ENCODE measurements at places on chromosomes 7 and 10. TPM values are rescaled to one million over a fixed set of nuclear protein-coding genes. Genes with fewer than 3 reads are reported as not detected.

GRCh38 chr10:100370714-100371481 lies 23.9 kb downstream of the SCD start:
- peak; percentile 69 for DNase-seq

- DNase-seq = no peak
Measured at GRCh38 chr7:122951006-122951405, 44.5 kb downstream of the TAS2R16 start.

GRCh38 chr10:128868481-128868880 lies 598.6 kb upstream of the MGMT start:
- no peak for DNase-seq

DNA sequence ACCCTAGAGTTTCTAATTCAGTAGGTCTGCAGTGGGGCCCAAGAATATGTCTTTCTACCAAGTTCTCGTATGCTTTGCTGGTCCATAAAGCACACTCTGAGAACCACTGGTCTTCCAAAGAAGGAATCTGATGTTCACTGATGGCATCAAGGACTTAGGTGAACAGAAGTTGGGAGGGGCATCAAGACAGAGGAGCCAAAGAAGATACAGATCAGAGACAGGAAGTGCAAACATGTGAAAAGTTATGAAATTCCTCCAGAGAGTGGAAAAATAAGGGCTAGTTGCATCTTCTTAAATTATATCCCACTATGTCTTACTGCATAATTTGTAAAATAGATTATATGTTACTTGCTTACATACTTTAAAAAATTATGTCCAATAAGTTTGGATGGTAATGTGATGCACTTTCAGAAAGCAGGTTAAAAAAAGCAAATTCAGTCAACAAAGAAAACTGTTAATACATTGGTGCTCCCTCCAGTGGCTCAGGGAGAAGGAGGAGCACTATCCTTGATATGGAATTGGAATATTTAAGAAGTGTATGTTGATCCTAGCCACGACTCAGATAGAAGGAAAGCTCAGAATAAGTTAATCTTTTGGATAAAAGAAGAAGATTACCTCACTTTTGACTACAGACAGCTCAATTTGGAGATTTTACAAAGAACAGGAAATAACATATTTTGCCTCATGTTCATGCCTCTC lies 35.8 kb downstream of the CREB3L2 start:
- DNase-seq = no peak

GRCh38 chr10:27644307-27644939 lies 101.2 kb downstream of the MKX start:
- DNase-seq = no peak

DNA sequence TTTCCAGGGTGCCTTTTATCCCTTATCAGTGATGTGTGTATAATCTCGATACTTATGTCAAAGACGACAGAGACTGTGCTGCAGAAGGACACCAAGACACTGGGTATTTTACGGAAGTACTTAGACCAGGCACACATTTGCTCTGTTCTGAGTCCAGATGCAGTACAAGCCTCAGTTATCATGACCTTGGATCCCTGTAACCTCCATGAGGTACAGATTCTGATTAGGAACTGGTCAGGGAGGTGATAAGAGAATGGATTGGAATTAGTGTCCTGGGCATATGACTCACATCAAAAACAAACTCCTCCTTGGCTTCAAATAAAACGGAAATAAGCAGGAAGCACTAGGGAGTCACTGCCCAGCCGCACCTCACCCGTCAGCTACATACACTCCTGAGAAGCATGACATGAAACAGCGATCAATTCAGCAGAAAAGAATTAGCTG lies 146.5 kb downstream of the SFMBT2 start:
- no peak for DNase-seq

DNA sequence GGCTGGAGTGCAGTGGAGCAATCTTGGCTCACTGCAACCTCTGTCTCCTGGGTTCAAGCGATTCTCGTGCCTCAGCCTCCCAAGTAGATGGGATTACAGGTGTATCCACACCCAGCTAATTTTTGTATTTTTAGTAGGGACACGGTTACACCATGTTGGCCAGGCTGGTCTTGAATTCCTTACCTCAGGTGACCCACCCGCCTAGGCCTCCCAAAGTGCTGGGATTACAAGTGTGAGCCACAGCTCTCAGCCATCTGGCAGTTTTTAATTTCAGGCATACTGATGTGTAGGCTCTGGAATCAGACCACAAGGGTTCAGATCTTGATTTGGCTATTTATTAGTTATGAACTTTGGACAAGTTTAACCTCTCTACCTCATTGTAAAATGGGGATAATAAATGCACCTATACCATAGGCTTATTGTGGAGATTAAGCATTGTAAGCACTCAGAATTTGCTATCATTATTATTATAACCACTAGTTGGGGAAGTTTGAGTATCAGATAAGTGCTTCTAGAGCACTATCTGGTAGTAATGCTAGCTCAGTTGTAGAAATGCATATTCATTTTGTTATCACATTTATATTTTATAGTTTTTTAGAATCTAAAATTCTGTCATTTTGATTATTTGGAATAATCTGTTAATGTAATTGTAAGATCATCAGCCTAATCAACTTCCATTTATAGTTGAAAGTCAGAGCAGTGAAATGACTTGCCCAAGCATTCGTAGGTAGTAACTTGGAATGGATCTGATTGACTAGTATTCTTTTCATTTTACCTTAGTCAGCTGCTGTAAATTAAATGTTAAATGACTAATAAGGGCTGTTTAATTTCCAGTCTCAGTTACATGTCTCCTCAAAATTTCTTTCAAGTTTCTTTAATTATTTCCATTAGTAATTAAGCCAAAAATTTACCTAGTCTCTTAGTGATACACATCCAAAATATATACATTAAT lies 22.5 kb downstream of the KMT2E start:
- DNase-seq = no peak

DNA sequence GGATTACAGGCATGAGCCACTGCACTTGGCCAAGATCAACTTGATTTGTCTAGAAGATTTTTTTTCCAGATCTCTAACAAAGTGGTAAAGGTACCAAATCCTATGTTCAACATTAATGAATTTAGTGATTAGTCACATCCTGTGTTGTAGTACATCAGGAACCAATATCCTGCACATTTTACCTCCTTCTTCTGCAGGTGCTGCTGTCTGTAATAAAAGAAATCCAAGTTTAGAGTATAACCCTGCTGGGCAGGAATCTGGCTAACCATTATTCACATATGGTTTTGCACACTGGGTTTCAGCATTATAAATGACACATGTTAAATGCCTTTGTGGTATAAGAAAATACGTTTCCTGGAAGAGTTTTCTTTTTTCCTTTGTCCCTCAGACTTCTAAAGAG lies 10.8 kb downstream of the PARD3 start:
- no peak for DNase-seq

GRCh38 chr7:64638822-64639221 lies 27.1 kb upstream of the ZNF107 start:
- DNase-seq = no peak

DNA sequence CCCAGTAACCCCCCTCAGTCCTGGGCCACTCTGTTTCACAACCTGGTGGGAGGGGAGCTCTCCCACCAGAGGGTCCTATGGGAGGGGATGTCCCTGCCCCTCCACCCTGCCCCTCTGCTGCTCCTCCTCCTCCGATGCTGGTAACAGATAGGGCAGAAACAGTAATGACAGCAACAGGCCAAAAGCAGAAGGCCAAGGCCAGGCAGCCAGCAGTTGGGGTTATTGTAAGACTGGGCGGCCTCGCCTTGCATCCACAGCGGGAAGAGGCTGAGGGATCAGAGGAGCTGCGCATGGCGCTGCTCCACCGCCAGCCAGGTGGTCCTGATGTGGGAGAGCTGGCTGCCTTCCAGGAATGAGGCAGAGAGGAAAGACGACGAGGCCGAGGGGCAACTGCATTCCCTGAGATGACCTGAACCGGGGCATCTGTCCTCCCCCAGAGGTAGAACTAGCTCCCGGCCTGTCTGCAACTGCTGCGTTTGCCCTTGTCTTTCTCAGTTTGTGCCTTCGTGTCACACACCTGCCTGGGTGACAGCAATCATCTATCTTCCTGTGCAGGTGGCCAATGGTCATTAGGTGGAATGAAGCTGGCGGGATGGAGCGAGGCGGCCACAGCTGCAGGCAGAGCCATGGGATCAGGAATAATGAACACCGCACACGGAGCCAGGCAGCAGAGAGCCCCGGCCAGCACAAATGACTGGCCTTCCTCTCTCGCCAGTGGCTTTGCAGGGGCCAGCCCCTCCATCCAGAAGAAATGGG lies 54.0 kb upstream of the CACUL1 start:
- no peak for DNase-seq

- DNase-seq = peak; percentile 17
Measured at GRCh38 chr7:73717991-73718405, 1.5 kb downstream of the STX1A start.

Gene EGFR
- 9.4 TPM for total RNA-seq

Gene STEAP1B
- total RNA-seq = 1.1 TPM

Gene CDHR1
- total RNA-seq = 1.2 TPM

Gene CFTR
- 0.16 TPM for total RNA-seq

Gene RET
- total RNA-seq = 0.94 TPM

Gene SPDYE5
- not detected for total RNA-seq

Gene CTAGE15
- total RNA-seq = 0.47 TPM
